Activated T-cell treated with anti-CD3 and anti-CD28 coated beads, Interleukin-2, amount 50 U/mL, for 48 hours (primary cell): ENCODE measurements at places on chromosomes 2 and 18.

GRCh38 chr2:46722142-46722541 lies 193.5 kb downstream of the MCFD2 start:
- DNase-seq, result no peak

- DNase-seq, result no peak
These were observed 347.3 kb downstream of the ARHGAP15 start for GRCh38 chr2:143476336-143477087.

DNA sequence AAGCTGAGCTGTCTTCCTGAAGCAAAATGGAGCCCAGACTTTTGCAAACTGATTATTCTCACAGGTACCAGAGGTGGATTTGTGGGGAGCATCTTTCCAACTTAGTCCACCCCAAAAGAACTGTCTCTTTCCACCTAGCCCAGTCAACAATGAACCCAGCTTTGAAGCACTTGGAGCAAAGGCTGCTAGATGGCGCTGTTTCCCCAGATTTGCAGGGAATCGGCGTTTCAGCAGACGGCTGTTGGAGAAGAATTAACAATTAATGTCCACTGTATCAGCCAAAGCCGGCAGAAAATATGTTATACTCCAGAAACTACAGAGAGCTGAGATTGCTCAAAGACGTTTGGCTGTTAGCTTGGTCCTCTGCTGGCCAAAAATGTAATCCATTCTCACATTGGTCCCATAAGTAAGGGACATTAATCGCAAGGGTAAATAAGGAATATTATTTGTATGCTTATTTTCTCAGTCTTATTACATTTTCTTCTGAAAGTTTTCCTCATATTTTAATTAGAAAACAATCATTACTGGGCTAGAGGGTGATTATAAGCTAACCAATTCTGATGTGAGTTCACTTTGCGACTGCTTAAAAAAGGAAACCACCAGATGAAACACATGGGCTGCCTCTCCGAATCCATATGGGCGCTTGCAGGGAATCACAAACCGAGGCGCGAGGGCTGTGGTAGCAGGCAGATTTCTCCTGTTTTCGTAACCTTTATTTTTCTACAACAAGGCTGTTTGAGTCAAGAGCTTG lies 423.8 kb upstream of the MEX3C start:
- DNase-seq, result peak; percentile 42

- no peak for DNase-seq
These were observed 306.7 kb downstream of the PIK3C3 start for GRCh38 chr18:42261731-42262130.

DNA sequence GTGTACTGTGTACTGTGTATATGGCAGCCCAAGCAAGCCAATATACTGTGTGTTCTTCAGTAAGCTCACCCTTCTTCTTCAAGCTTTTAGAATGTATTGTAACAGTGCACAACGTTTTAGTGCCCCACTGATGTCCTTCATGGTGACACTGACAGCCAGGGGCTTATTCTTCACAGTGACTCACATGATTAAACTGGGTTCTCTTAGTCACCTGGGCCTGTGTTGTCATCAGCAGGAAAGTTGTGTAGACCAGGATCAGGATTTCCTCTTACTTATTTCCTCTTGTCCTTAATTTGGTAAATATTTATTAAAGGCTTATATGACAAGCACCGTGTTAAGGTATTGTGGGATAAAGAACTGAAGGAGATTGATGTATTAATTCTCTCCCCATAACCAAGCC lies 67.9 kb upstream of the THOC1 start:
- DNase-seq, result no peak

GRCh38 chr2:105869341-105869740 lies 124.6 kb downstream of the NCK2 start:
- no peak for DNase-seq

DNA sequence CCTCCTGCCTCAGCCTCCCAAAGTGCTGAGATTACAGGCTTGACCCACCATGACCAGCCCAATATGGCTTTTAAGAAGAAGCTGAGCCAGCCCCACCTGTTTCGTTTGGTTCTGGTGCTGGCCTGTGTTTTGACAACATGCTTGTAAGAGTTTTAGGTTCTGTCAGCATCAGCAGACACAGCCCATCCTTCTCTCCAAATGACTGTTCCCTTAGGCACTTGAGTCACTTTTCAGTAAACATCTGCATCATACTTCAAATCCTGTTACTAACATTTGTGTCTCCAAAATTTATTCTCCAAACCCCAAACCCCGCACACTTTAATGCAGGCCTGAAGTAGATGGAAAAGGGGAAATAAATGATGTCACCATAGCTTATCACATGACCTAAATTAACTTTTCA lies 1118.5 kb downstream of the TSN start:
- DNase-seq, result no peak

GRCh38 chr2:86500325-86501083 lies 59.3 kb downstream of the KDM3A start:
- DNase-seq, result no peak

DNA sequence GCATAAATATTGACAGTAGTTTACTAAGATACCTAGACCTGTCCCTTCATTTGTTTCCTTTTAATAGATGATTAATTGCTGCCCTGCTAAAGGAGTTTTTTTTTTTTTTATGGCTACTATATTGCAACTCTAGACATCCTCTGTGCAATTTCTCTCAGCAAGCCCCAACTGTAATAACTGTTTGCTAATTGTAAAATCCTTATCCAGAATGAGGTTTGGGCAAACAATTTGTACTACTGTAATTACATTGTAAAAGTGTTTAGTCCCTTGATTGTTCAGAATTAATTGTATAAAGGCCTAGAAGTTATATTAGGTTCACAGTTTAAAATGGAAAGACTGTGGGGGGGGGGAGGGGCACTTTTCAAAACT lies 3.7 kb upstream of the MEIS1 start:
- no peak for DNase-seq

DNA sequence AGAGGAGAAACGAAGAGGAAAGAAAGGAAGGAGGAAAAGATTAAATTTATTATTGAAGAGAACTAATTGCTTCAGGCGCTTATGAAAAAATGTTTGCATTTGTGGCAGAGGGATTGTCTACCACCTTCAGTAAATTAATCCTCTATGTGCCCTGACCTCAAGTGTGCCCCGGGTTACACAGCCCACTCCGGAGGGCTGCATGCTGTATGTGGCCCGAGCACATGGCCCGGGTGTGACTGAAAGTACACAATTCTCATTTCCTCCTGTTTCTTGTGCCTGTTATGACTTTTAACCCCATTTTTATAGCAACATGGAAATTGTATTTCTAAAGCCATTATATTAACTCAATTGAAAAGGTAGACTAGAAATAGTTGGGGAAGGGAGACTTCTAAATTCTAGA lies 38.8 kb downstream of the ZEB2 start:
- no peak for DNase-seq
